Glutamatergic neuron (in vitro differentiated cells): ENCODE measurements at places on chromosomes 2 and 18. TPM values are rescaled to one million over a fixed set of nuclear protein-coding genes. Genes with fewer than 3 reads are reported as not detected.

DNA sequence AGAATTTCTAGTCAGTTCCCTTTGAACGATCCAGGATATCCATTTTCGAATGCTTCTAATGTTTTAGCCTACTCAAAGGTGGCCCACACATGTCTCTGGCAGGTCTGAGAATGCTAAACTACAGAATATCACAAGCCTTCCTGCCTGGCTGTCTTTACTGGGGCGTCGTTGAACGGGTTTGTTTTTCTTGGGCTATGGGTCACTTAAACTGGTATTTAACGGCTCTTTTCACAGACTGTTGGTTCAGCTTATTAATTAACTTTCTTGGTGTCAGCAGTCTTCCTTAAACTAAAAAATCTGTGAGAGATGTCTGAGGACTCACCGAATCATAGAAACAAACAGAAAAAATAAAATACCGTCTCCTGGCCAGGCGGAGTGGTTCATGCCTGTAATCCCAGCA, 563.2 kb upstream of the NRP2 start:
- H3K4me1 ChIP-seq = peaks cover 3% of the 10 kb centered on the region
- H3K4me3 ChIP-seq = no peak overlapping the region
- DNase-seq = no peak
- no peaks in the 10 kb centered on the region for H3K27me3 ChIP-seq
- H3K27ac ChIP-seq = no peak overlapping the region
- no peaks in the 10 kb centered on the region for H3K36me3 ChIP-seq

GRCh38 chr18:41024792-41025191, 930.2 kb upstream of the PIK3C3 start:
- no peaks in the 10 kb centered on the region for H3K4me1 ChIP-seq
- no peaks in the 10 kb centered on the region for H3K36me3 ChIP-seq
- H3K27ac ChIP-seq = no peak overlapping the region
- no peaks in the 10 kb centered on the region for H3K27me3 ChIP-seq
- DNase-seq = no peak

DNA sequence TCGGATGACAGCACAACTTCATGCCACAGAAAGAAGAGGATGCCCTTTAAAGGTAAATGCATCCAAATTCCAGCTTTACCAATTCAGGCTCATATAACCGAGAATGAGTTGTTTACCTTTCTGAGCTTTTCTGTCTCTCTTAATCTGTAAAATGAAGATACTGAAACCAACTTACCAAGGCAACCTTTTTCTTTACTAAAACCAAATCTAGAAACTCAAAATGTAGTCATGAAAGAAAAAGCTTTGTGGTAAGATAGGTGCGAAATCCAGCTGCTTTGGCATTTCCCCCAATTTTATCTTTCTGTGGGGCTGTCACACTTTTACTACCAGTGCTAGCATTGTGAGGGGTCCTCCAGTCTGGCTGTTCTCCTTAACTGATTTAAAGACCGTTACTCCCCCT, 240.4 kb downstream of the IKZF2 start:
- H3K4me1 ChIP-seq = no peaks in the 10 kb centered on the region
- H3K27ac ChIP-seq = no peak overlapping the region
- H3K27me3 ChIP-seq = no peaks in the 10 kb centered on the region
- DNase-seq = no peak
- H3K4me3 ChIP-seq = no peak overlapping the region

DNA sequence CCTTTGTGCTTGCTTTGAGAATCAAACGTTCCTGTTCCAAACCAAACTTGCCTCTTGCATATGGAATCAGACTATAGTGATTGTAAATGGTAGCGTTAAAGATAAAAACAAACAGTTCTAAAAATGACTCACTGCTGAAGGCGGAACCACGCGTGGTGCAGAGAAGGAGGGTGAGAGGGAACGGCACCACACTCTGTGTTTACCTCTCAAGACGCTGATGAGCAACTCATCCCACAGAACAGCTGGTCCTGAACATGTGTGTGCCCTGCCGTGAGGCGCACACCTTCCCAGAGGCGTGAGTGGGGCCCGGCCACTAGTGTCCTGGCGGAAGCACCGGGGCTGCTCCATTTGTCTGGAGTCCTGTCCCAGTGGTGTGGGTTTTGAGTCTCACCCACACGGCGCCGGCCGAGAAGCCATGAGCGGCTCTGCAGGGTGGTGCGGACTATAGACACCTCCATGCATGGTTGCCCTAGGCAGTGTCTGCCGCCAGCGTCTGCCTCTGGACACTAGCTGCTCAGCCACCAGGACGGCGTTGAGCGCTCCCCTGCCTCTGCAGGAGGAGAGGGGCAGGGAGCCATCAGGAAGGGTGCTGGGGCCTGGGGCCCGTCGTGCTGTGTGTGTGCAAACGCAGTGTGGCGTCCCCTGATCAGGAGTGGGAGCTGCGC, 52.1 kb downstream of the NFATC1 start:
- H3K4me1 ChIP-seq = peaks cover 20% of the 10 kb centered on the region
- no peaks in the 10 kb centered on the region for H3K36me3 ChIP-seq
- no peaks in the 10 kb centered on the region for H3K27me3 ChIP-seq
- no peak for DNase-seq
- H3K4me3 ChIP-seq = no peak overlapping the region
- H3K27ac ChIP-seq = no peak overlapping the region

DNA sequence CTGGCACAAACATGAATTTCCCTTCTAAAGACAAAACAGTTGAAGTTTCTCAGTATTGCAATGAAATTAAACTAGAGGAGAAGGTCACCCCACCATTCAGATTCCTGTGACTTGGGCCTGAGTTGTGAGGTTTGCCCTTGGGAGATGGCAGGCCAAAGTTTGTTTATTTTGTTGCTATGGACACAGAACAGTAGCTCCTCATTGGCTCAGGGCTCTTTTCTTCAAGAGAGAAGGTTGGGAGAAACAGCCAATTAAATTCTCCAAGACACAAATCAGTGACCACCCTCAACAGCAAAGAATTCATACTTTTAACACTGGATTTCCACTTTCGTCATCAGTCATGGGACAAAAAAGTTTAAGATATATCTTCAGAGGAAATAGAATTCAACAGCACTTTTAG, at the start of gene FLACC1:
Gene FLACC1, minus strand, starts transcription at position 125 of the 400 bp plus-strand sequence. CDS start 5,941 bp downstream, outside the sequence.
- H3K27me3 ChIP-seq = no peaks in the 10 kb centered on the region
- DNase-seq = no peak
- no peak within 1 kb of the TSS for H3K4me3 ChIP-seq
- no peaks in the 10 kb centered on the region for H3K4me1 ChIP-seq

FHOD3 gene
- total RNA-seq = 21.2 TPM

- no peak overlapping the region for H3K27ac ChIP-seq
- H3K4me3 ChIP-seq = no peak overlapping the region
- H3K4me1 ChIP-seq = peaks cover 24% of the 10 kb centered on the region
- H3K36me3 ChIP-seq = no peaks in the 10 kb centered on the region
Measured at GRCh38 chr2:42074661-42075060, 26.8 kb downstream of the PKDCC start.

- H3K27me3 ChIP-seq = peaks cover 4% of the 10 kb centered on the region
- no peaks in the 10 kb centered on the region for H3K36me3 ChIP-seq
- peaks cover 3% of the 10 kb centered on the region for H3K4me1 ChIP-seq
- H3K27ac ChIP-seq = no peak overlapping the region
Measured at GRCh38 chr2:10533811-10534321, 85.7 kb upstream of the ODC1 start.
